ENCODE measurements at places on chromosomes 13 and 19.

GRCh38 chr13:19845758-19846157, 17.7 kb downstream of the ZMYM5 start:
- DNase-seq: no peak

- no peak for DNase-seq
Observed at GRCh38 chr13:19910336-19911072, 47.1 kb upstream of the ZMYM5 start.

DNA sequence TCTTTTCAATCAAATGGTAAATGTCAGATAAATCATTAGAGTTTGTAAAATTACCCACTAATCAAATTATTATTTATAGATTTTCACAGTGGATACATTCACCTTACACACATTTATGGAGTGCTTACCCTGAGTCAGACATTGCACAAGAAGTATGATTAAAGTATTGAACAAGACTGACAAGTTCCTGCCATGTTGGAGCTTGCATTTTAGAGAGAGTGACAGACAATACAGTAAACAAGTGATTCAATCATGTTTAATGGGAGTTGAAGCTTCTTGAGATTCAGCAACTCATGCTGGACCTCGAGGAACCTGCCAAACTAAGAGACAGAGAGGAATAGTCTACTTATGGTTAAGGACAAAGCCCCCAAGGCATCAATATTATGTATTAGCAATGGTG, 487.8 kb downstream of the PCDH17 start:
- DNase-seq: no peak

DNA sequence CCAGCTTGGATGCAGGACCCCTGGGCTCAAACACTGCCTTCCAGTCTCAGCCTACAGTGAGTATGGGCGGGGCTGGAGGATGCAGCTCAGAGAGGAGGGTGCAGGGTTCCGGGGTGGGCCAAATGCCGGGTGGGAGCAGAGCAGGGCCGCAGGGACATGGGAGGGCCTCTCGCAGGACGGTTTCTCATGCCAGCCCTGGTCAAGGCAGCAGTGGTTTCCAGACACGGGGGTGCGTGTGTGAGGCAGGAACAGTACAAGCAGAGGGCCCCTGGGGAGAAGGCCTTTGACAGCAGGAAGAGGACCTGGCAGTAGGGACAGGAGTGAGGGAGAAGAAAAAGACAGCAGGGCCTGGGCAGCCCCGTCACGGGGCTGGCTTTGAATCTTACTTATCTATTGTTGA, 34.1 kb downstream of the CRTC1 start:
- no peak for DNase-seq

- DNase-seq: no peak
Observed at GRCh38 chr13:27461940-27462584, 11.7 kb upstream of the MTIF3 start.

- no peak for DNase-seq
Observed at GRCh38 chr13:106063591-106064313, 471.7 kb downstream of the EFNB2 start.

DNA sequence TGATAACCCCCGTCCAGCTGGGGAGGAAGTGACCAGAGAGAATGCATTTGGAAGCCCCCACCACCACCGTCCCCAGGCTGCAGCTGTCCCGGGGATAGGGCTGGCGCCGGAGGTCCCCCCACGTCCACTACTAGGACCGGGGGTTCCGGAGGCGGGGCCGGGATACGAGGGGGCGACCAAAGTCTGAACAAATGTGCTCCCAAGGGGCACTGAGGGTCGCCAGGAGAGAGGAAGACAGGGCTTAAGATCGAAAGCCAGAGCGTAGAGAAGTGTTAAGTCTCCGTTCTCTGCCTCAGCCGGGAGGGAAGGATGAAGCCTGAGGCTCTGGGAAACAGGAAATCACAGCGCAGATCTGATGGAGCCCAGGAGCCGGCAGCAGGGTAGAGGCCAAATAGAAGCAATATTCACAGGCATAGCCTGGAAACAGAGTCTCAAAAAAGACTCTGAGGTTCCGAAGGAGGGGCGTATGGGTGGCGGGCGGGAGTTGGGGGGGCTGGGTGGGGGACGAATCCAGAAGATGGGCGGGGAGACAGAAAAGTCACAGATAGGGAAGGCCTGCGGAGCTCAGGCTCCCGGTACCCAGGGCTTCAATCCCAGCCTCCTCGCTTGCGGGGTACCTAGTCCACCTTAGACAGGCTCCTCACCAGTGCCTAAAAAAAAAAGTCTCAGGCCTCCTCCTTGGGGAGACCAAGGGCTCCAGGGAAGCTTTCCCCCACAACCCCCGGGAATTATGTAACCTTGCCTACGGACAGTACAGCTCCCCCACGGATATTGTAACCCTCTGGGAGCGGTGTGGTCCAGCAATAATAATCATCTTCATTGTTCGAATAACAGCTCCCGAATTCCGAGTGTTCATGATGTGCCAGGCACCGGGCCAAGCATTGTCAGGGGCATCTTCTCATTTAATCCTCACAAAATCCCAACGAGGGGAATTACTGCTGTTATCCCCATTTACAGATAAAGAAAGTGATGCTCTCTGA, 1.1 kb upstream of the ERF start:
- no peak for DNase-seq

GRCh38 chr13:112374271-112374670, 1.9 kb upstream of the SPACA7 start:
- no peak for DNase-seq

GRCh38 chr13:92573467-92574057, 653.0 kb upstream of the GPC6 start:
- DNase-seq: no peak

GRCh38 chr19:1151037-1151724, 22.9 kb downstream of the SBNO2 start:
- DNase-seq: no peak

DNA sequence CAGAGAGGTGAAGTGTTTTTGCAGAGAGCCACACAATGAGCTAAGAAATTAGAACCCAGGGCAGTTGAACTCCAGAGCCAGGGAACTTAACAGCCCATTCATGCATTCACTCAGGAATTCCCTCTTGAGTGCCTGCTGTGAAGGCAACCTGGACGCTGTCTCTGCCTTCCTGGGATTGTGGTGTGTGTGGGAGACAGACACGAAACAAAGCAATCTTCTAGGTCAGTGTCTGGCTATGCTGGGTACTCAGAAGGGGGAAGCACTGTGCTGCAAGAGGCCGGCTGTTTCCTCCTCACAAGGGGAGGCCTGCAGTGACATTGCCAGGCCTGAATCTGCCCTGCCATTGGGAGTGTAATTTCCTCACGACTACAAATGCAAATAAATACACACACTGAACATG, 9.7 kb downstream of the BCKDHA start:
- DNase-seq: no peak

DNA sequence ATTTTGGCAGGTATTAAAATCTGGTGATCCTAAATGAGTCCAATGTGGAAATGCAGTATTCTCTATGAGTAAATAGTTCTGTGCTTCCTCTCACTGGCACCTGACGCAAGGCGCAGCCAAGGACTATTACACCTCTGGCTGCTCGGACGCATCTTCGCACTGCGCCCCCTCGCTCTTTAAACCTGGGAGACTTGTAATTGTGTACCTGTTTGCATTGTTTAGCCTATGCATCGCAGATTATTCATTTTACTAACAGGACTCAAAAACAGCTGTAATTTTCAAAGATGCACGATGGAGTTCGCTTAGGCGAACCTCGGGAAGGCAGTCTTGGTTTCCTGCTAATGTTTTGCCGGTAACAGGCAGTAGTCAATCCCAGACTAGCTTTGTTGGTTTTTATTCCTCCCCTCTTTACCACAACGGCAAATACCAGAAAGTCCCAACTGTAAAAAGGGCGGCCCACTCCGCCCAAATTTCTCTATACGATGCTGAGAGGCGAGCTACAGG, 113.2 kb downstream of the KCNRG start:
- DNase-seq: no peak

DNA sequence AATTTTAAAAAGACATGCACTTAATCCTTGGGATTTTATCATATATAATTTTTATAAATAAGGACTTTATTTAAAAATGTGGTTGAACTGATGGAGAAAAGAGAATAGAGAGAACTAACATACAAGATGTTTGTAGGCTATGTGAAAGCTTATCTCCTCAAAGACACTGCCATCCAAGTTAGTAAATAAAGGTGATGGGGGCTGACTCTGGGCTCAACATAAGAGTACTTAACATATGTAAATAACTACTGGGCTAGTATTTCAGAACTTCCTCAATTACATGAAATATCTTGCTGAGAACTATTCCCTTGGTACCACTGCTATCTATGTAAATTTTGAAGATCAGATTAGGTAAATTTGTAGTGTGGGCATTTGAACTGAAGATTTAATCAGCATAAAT, 1017.3 kb upstream of the PCDH20 start:
- no peak for DNase-seq

DNA sequence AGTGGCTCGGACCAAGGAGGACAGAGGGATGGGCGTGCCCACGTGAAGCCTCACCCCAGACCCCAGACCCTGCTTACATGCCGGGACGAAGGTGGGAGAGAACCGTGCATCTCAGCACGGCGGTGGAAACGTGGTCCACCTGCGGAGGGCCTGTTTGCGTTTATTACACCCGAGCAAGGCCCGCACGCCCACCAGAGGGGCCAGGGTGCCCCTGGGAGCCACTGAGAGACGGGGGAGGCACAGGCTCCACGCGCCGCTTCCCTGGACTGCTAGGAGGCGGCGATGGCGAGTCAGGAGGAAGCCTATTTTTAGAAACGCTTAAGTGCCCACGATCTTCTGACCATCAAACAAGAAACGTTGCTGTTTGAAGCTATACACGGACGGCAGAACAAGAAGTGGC, 80.7 kb downstream of the ATP11A start:
- DNase-seq: no peak

All from stimulated activated CD8-positive, alpha-beta memory T cell treated with anti-CD3 and anti-CD28 coated beads, Interleukin-4, amount 100 ng/mL, for 1 hour (primary cell).